ENCODE measurements at places on chromosomes 5 and 9. TPM values are rescaled to one million over a fixed set of nuclear protein-coding genes. Genes with fewer than 3 reads are reported as not detected.

DNA sequence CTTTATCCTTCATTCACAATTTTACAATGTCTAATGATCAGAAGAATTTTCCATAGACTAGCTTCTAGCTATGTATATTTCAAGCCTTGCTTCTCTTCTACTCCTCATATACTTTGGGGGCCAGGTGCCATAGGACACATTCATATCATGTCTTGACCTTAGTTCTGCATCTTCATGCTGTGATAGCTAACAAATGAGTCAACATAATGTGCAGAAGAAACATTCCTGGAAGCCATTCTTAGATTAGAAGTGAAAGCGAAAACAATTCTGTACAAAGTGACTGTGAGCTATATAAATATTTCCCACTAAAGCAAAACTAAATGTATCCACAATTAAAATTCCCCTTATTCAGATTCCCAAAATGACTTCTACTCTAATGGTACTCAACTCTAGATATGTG is 320.2 kb upstream of the NREP start:
- H3K4me1 ChIP-seq: no peaks in the 10 kb centered on the region
- no peak overlapping the region for H3K27ac ChIP-seq
- no peak overlapping the region for H3K4me3 ChIP-seq

DNA sequence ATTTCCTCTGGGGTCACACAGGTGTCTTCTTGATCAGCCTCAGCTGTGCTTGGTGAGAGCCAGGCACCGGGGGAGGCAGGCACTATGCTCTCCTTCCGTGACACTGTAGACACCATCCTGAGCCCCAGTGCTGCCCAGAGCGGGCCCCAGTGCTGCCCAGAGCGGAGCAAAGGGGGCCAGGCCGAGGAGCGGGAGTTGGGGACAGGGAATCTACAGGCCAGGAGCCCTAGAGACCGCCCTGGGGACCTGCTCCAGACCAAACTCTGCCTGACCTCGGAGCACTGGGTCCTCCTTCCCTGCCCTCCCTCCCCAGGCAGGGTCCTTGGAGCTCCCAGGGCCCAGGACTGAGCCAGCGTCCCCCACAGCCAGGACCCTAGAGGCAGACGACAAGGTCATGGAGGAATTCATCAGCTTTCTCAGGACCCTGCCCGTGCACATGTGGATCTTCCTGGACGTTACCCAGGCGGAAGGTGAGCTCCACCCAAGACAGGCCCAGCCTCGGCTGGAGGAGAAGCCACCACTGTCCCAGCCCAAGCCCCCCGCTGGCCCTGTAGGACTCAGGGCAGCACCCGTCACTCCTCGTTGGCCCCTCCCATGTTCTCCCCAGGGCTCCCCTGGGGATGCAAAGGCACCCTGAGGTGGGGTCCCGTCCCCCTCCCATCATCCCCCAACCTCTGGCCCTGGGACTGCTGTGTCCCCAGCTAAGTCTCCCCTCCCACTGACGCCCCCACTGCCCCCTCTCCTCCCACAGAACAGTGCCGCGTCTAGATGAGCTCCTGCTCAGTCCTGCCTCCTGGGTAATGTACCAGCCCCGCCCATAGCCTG is 30.2 kb downstream of the PAEP start:
- H3K27ac ChIP-seq: no peak overlapping the region
- no peak for DNase-seq
- H3K4me3 ChIP-seq: no peak overlapping the region
- no peaks in the 10 kb centered on the region for H3K36me3 ChIP-seq
- no peaks in the 10 kb centered on the region for H3K4me1 ChIP-seq
- H3K27me3 ChIP-seq: no peaks in the 10 kb centered on the region

GRCh38 chr9:117825609-117826347 is 121.6 kb downstream of the TLR4 start:
- no peak overlapping the region for H3K4me3 ChIP-seq
- H3K4me1 ChIP-seq: no peaks in the 10 kb centered on the region
- DNase-seq: no peak
- H3K36me3 ChIP-seq: no peaks in the 10 kb centered on the region
- no peaks in the 10 kb centered on the region for H3K27me3 ChIP-seq
- H3K27ac ChIP-seq: no peak overlapping the region

GRCh38 chr5:139651853-139652787 is 4.0 kb downstream of the CXXC5 start:
- no peak overlapping the region for H3K27ac ChIP-seq
- no peak overlapping the region for H3K4me3 ChIP-seq
- no peaks in the 10 kb centered on the region for H3K36me3 ChIP-seq
- H3K4me1 ChIP-seq: peaks cover 21% of the 10 kb centered on the region
- peaks cover 2% of the 10 kb centered on the region for H3K27me3 ChIP-seq

GRCh38 chr9:110443146-110443865 is 105.6 kb upstream of the TXNDC8 start:
- no peak overlapping the region for H3K4me3 ChIP-seq
- no peaks in the 10 kb centered on the region for H3K36me3 ChIP-seq
- no peaks in the 10 kb centered on the region for H3K27me3 ChIP-seq
- H3K4me1 ChIP-seq: no peaks in the 10 kb centered on the region

GRCh38 chr5:54446379-54446732 is 9.1 kb upstream of the HSPB3 start:
- H3K27ac ChIP-seq: no peak overlapping the region
- no peaks in the 10 kb centered on the region for H3K27me3 ChIP-seq
- H3K36me3 ChIP-seq: no peaks in the 10 kb centered on the region
- no peak overlapping the region for H3K4me3 ChIP-seq
- no peaks in the 10 kb centered on the region for H3K4me1 ChIP-seq

The CEL gene
- total RNA-seq: 1.8 TPM

The DMRT2 gene
- total RNA-seq: not detected

The C6 gene
- 61.9 TPM for total RNA-seq

Measured in ovary (tissue), 10 donors.